ENCODE measurements at places on chromosomes 2 and 18. TPM values are rescaled to one million over a fixed set of nuclear protein-coding genes. Genes with fewer than 3 reads are reported as not detected.

- no peaks in the 10 kb centered on the region for H3K27me3 ChIP-seq
- DNase-seq = no peak
- H3K36me3 ChIP-seq = no peaks in the 10 kb centered on the region
- no peak overlapping the region for H3K4me3 ChIP-seq
Measured at GRCh38 chr2:106798826-106799552, 87.0 kb downstream of the ST6GAL2 start.

GRCh38 chr2:196592331-196592910 is 47.1 kb upstream of the CCDC150 start:
- peaks cover 5% of the 10 kb centered on the region for H3K4me1 ChIP-seq
- no peaks in the 10 kb centered on the region for H3K27me3 ChIP-seq
- DNase-seq = peak; percentile 14
- no peaks in the 10 kb centered on the region for H3K36me3 ChIP-seq
- peak overlapping the region; percentile 19 for H3K4me3 ChIP-seq
- no peak overlapping the region for H3K27ac ChIP-seq

DNA sequence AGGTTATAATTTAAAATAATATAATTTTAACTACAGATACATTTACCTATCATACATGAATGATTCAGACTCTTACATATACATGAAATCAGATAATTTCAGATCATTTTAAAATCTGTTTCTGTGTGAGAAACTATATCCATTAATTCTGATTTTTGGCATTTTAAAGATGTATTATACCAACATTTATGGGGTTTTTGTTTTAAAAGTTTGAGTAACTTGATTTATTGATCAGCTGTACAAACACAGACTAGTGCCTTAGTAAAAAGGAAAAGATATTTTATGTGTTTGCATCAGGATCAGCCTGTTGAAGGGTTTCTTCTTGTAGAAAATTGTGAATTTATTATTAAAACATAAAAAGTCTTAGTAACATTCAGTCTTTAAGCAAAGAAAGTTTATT is 59.9 kb downstream of the KIAA1328 start:
- no peaks in the 10 kb centered on the region for H3K27me3 ChIP-seq
- H3K4me3 ChIP-seq = no peak overlapping the region
- no peak for DNase-seq
- no peak overlapping the region for H3K27ac ChIP-seq

Gene GMCL1
- total RNA-seq = 13.8 TPM

Gene HOXD9
- 10.3 TPM for total RNA-seq

Gene SP140
- 0.28 TPM for total RNA-seq
